ENCODE measurements at places on chromosomes 7 and 10.

DNA sequence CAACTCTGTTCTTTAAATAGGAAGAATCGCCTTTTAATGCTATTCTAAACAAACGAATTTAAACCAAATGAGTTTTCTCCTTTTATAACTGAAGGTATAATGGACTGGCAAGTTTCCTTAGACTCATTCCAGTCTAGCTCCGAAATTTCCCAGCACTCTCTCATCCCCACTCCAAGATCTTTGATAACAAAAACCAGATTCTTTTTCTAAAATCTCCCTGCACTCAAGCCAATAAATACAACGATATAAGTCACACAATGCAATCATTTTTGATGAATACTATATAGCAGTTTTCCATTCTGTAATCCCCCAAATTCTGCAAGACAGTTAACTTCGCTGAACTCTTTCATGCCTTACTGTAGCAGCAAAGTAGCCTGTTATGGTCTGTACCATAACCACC, 1.9 kb downstream of the OGA start:
- no peak for DNase-seq

DNA sequence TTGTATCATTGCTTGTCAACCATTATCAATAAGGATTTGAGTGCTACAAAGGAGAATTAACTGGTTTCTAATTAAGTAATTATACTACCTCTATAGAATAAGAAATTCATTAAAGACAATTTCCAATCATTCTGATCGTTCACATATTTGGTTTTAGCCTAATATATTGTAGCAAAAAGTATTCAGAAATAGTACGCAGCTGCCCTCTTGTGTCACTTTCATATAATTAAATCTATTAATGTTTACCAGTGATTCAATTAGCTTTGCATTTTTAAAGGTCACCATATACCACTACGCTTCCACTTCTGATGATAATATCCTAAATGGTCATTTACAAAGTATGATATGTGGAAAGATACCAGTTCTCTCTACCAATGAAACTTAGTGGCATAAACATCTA, 128.3 kb downstream of the NEBL start:
- DNase-seq: no peak

DNA sequence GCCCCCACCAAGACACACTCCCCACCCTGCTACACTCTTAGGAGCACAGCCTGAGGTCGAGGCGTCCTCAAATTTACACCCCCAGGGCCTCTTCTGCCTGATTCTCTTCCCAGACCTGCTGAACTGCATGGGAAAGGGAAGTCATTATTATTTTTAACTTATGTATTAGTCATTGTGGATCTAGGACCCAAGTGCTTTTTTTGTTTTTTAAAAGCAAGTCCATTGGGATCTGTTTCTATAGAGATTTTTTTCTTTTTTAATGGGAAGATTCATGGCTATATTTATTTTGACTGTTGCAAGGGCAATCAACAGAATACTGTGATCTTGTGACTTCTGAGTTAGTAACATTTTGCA, 203.8 kb downstream of the ZMYND11 start:
- DNase-seq: no peak

DNA sequence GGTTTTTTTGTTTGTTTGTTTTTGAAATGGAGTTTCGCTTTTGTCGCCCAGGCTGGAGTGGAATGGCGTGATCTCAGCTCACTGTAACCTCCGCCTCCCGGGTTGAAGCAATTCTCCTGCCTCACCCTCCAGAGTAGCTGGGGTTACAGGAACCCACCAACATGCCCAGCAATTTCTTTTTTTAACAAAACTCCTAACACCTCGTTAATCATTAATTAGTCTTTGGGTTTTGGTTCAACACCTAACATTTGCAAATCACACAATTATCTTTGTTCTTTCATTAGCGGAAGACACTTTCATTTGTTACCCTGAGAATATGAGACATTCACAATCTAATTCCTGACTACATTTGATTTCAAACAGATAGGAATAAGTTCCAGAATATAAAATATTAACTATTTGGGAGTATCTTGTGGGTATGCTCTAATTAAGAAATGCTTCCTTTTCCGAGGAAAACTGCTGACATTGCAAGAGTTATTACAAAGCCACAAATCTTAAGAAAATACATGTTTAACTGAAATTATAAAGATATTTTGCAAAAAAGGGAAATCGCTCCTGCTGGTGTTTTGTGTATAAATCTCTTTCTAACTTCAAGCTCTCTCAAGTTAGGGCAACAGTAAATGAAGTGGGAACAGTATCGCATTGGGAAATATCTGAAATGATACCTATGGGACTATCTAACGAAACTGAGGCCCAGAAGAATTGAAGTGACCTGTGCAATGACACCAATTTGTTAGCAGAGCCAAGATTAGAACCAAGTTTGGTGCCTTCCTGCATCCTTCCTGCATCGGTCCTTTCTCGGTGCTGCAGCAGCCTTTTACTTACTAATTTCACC, 1.2 kb upstream of the LSM8 start:
- DNase-seq: no peak

DNA sequence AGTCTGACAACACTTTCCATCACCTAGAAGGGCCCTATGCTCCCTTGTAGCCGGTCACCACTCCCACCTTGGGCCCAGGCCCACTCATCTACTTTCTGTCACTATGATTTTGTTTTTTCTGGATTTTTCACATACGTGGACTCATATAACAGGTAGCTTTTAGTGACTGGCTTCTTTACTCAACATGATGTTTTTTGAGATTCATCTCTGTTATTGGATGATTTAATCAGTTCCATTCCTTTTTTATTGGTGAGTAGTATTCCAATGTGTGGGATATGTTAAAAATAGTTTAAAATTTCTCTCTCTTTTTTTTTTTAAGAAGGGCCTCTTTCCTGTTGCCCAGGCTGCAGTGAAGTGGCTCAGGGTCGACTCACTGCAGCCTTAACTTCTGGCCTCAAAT, 9.3 kb downstream of the PALD1 start:
- DNase-seq: no peak

DNA sequence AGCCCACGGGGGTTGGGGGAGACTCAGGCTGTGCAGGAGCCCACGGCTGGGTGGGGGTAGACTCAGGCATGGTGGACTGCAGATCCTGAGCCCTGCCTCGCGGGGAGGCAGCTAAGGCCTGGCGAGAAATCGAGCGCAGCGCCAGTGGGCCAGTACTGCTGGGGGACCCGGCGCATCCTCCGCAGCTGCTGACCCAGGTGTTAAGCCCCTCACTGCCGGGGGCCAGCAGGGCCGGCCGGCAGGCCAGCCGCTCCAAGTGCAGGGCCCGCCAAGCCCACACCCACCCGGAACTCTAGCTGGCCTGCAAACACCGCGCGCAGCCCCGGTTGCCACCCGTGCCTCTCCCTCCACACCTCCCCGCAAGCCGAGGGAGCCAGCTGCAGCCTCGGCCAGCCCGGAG, 33.4 kb downstream of the SP4 start:
- no peak for DNase-seq

- no peak for DNase-seq
Observed at GRCh38 chr10:8361510-8361844, 307.0 kb downstream of the GATA3 start.

DNA sequence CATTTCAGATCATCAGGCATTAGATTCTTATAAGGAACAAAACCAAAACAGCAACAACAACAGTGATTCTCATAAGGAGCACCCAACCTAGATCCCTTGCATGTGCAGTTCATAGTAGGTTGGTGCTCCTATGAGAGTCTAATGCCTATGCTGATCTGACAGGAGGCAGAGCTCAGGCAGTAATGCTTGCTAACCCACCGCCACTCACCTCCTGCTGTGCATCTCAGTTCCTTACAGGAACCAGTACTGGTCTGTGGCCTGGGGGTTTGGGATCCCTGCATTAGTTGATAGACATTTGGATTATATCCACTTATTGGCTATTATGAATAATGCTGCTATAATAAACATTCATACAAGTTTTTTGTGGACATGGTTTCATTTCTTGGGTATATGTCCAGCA, 14.0 kb downstream of the MKLN1 start:
- DNase-seq: no peak

GRCh38 chr10:3772361-3773171, 12.4 kb downstream of the KLF6 start:
- no peak for DNase-seq

GRCh38 chr7:65379318-65379717, 5.7 kb downstream of the ZNF92 start:
- DNase-seq: no peak

DNA sequence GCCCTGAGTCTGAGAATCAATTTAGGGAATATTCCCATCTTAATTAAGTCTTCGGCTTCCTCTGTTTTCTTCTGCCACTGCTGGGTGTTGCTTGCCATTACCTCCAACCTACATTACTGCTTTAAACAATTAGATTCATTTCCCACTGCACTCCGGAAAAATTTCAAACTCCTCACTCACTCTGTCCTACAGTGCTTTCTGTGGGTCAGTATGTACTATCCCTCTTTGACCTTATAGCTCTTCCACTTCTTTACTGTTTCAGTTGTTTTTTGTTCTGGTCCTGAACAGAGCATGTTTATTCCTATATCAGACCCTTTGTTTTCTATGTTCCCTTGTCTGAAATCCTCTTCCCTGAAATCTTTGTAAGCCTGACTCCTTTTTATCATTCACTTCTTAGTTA, 160.6 kb downstream of the MAGI2 start:
- DNase-seq: no peak
